ENCODE measurements at places on chromosomes 12 and 14.

- no peak for DNase-seq
Measured at GRCh38 chr12:67640863-67641262, 7.7 kb upstream of the DYRK2 start.

- DNase-seq, result no peak
Measured at GRCh38 chr12:24678436-24678835, 270.5 kb downstream of the BCAT1 start.

GRCh38 chr12:11162502-11162901 lies 8.5 kb upstream of the SMIM10L1 start:
- no peak for DNase-seq

DNA sequence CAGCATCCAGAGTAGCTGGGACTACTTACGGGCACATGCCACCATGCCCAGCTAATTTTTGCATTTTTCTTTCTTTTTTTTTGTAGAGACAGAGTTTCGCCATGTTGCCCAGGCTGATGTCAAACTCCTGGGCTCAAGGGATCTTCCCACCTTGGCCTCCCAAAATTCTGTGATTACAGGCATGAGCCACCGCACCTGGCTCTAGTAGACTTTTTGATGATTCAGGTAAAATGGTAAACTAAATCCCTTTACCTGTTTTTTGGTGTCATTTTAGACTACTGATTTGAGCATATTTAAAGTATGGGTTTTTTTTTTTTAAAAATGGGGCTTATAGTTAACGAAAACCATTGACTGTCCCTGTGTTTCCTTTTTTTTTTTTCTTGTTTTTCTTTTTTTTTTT lies 20.5 kb downstream of the RBMS2 start:
- DNase-seq, result no peak

DNA sequence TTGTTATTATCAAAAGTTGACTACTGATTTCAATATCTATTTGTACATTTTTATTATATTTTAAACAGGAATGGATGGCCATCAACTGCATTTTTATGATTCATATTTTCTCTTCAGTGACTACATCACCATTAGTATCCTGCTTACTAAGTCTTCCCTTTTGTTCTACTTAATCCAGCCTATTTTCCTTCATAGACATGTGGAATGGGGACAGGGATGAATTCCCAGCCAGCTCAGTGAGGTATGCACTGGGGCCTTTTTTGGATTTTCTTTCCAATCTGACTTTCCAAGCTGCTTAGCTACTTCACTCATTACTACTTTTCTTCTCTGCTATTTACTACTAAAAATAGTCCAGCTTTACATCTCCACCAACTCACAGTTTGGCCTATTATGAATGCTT lies 38.4 kb downstream of the AKAP6 start:
- DNase-seq, result no peak

DNA sequence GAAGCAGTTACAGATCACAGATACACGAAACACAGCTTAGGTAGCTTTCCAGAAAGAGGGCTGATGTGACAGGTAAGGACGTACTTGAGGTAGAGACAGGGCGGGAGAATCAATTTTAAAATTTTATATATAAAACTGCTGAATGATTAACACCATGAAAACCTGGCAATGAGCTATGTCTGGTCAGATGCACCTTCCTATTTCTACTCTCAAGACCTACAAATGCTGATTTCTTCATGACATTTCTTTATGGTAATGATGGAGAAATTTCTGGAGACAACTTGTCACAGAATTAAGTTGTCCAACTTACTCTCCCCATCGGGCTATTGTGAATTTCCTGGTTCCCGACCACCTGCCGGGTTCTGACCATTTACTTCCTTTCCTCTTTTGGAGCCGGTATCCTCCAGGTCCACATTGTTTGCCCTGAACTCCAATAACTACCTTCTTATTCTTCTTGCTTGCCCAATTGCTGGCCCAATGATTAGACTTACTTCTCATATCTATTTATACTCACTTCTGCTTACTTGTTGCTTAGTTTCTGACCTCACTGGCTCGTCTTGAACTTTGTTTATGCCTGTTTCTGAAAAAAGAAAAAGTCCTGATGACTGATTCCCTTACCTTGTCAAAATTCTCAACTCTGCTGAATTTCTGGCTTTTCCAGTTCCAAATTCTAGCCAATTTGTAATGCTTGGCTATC lies 12.8 kb upstream of the ATP2B1 start:
- no peak for DNase-seq

DNA sequence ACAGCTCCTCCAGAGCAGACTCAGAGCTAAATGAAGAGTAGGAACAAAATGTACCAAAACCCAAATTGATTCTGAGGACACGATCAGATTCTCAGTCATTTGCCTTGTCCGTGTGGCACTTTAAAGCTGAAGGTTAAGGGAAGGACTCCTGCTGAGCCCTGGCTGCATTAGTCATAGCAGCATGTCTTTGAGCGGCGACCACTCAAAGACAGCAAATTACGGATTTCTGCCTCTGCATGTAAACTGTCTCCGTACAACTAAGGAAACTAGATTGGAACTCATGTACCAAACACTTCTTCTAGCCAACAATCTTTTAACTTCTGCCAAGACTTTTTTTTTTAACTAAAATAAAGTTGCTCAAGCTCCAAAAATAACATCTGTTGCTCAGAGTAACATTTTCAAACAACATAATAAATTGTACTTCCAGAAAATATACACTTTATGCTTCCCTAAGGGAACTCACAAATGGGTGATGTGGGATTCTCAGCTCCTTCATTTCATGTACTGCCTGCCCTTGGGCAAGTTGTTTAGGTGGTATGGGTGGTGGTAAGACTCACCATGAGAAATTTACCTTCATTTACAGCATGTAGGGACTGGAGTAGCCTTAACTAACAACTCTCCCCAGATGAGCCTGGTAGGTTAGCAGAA lies 56.1 kb downstream of the RERG start:
- no peak for DNase-seq

DNA sequence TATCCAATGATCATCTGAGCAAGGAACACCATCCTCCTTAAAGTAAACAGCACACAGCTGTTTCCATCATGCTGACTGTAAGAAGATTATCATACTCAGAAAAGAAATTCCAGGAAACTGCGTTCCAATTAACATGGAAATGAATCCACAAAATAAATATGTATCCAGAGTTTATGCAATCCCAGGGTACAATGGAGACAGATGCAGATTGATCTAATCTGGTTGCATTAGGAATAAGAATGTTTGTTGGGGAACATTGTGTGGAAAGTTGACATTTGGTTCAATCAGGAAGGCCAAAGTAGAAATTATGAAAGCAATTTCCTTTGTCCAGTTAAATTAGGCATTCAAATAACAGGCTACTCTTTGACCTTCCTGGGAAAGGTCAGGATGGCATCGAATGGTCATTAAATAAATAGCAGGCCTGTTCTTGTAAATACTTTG lies 236.9 kb upstream of the AMIGO2 start:
- DNase-seq, result no peak

GRCh38 chr12:14769466-14769968 lies 33.8 kb downstream of the WBP11 start:
- no peak for DNase-seq

DNA sequence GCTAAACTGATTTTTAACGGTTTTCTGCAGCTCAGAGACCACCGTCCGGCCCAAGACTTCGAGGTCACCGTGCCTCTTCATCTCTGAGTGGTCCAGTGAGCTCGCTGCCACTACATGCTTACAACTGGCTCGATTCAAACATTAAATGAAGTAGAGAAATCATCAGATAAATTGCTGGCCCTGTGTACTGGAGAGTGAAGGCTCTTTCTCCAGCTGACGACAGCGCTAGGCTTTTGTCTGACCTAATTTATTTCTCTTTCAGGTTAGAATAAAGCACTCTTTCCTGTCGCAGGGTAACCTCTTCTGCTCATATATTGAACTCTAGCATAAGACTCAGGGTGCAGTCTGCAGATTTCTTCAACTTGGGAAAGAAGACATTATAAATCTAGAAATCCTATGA lies 6.4 kb downstream of the BCL11B start:
- no peak for DNase-seq

GRCh38 chr12:41101806-41102205 lies 86.3 kb upstream of the PDZRN4 start:
- no peak for DNase-seq

GRCh38 chr12:121918679-121919038 lies 267 bp downstream of the CFAP251 start:
- no peak for DNase-seq

DNA sequence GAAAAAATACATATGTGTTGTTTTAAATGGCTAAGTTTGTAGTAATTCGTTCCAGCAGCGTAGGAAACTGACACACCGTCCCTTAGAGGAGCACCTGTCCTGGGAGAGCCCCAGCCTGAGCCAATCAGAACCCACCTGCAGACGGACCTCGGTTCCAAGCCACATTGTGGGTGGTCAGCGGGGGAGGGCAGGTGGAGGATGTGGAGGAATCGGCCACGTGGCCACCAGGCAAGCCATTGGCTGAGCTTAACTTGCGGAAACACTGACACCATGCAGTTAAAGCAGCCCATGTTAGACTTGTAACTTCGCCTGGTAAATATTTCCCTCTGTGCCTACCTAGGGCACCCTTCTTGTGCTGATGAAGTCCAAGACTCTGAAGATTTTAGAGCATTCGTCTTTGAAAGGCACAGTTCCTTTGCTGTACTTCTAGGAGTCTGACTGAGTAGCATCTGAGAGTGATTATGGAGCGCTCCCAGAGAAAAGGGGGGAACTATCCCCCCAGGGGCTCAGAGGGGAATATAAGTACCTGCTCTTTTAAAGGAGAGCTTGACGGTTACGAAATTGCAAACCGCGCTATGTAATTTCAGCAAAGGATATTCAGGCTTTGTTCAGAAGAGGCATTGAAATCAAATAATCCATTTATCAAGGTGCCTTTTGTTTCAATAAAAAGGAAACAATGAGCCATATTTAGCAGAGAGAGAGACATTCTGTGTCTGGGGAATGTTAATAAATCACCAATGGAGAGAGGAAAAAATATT lies 135.7 kb downstream of the TMEM132C start:
- no peak for DNase-seq

- DNase-seq, result no peak
Measured at GRCh38 chr14:34685819-34686428, 28.5 kb downstream of the CFL2 start.

- no peak for DNase-seq
Measured at GRCh38 chr12:131287938-131288764, 334.4 kb downstream of the ADGRD1 start.

DNA sequence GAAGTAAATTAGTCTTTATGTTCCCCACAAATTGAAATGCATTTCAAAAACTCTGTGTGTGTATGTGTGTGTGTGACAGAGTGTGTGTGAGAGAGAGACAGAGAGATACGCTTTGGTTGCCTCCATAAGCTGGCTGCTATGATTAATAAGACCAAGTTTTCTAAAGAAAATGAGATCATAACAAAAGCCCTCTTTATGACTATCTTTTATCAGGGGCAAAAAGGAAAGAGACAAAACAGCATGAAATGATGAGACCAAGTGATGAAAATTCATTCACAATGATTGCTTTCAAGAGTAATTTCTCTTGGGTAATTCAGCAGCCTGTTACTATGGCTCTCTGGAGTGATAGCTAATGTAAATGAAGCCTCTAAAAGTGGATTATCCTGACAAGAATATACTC lies 277.6 kb upstream of the PLEKHG7 start:
- no peak for DNase-seq

- DNase-seq, result peak; percentile 5
Measured at GRCh38 chr12:30537228-30537627, 158.4 kb downstream of the IPO8 start.

- peak; percentile 59 for DNase-seq
Measured at GRCh38 chr12:105910030-105910429, 228.7 kb downstream of the NUAK1 start.

DNA sequence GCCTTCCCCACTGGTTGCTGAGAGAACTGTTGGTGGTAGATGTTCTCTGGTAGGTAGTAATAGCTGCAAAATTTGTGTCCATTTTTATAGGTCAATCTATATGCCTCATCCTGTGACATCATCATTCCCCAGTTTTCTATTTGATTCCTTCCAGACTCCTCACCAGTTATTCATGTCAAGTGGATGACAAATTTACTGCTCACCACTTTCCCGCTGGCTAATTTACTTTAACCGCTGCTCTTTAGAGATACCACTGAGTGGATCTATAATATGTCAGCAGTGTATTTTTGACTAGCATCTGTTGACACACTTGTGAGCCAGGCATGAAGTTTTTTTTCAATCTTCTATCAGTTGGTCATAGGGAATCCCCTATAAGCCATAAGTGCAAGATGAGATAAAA lies 24.6 kb downstream of the GPR65 start:
- no peak for DNase-seq

DNA sequence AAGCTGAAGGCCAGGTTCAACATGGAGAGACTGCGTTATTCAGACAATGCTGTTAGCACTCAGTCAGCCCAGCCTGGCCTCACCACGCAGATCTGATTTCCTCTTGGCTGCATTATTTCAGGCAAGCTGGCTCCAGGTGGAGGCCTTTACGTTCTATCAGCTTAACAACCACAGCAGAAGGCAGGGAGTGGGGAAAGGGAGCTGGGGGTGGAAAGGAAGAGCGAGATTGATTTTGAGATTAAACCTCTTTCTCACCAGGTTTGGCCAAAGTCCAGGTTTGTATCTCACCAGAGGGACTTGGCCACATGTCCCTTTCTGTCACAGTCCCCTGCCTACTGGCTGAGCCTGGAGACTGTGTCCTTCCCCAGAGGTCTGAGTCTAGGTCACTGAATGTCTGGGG lies 543.7 kb upstream of the TMEM132C start:
- no peak for DNase-seq

DNA sequence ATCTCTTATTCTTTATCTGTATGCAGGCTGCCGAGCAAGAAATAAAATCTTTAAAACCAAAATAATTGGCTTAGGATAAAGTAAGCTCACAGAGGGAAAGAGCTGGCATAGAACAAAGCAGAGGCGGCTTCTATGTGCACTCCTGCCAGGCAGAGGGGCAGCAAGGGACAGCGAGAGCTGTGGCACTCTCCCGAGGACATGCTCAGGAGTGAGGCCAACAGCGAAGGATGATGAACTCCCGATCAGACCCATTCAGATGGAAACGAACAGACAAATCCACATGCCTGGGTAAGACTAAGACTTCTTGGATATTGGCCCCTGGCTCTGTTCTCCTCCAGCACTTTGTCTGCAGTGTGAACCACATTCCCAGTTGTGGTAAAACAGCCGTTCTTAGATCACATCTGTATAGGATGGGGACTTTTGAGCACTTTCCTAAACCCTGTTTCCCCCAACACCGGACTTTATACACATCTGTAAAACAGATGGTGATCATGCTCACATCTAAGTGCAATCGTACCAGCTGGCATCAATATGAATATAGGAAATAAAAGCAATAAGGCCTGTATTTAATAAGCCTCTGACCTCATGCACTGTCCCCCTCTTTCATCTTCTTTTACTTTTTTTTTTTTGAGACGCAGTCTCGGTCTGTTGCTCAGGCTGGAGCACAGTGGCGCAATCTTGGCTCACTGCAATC lies 134.1 kb downstream of the PPM1H start:
- DNase-seq, result no peak

DNA sequence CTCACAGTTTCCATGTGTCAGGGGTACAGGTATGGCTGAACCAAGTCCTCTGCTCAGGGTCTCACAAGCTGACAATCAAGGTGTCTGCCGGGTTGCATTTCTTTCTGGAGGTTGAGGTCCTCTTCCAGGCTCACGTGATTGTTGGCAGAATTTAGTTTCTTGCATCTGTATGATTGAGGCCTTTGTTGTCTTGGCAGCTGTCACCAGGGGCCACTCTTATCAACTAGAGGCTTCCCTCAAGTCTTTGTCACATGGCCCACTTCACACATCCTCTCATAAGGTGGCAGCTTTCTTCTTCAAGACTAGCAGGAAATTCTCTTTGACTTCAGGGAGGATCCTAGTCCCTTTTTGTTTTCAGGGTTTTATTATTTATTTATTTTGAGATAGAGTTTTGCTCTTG lies 46.0 kb upstream of the FOS start:
- DNase-seq, result no peak

Measured in mammary epithelial cell (primary cell).